ENCODE measurements at places on chromosomes 4 and X.

GRCh38 chr4:154329268-154329868, 162.2 kb downstream of the DCHS2 start:
- DNase-seq: peak; percentile 38

GRCh38 chr4:47406408-47406807, 57.1 kb downstream of the COMMD8 start:
- no peak for DNase-seq

GRCh38 chr4:38675146-38676121, 11.4 kb downstream of the KLF3 start:
- DNase-seq: peak; percentile 87

DNA sequence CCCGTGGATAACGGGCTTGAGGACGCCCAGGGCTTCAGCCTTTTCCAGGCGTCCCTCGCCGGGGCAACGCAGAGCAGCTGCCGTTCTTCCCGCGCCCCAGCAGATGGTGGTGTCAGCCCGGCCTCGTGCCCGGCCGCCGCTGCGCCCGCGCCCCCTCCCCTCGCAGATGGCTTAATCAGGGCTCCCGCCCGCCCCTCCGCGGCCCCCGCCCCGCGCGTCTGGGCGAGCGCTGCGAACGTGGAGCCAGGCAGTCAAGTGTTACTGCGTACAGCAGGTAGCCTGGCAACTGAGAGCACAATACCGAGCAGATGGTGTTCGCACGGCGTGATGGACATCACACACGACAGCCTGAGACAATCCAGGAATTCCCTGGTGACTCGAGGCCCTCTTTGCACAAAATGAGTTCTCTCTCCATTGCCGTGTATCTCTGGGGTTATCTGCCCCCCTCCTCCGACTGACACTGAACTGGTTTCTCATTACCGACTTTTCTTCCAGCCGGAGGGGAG, 69.3 kb downstream of the MGST2 start:
- peak; percentile 83 for DNase-seq

DNA sequence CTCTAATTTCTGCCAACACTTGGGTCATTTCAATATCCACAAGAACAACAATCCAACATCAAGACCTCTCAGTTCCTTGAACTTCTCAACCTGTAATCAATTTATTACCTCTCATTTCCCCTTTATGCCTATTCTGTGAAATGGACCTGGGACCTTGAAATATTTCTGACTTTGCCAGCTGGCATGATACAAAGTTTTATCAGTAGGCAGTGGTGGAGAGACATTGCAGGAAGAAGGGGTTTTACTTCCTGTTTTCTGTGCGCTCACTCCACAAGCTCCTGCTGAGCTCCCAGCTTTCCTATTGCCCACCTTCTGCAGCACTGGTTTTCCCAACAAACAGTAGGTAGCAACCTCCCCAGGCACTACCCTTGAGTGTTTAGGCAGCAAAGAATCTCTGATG, 3.5 kb upstream of the ARHGEF6 start:
- no peak for DNase-seq

GRCh38 chrX:74178536-74178935, 125.4 kb upstream of the ZCCHC13 start:
- DNase-seq: no peak

GRCh38 chr4:3009422-3009821, 46.1 kb downstream of the GRK4 start:
- DNase-seq: peak; percentile 19

GRCh38 chr4:84501721-84502267, 2.7 kb upstream of the NKX6-1 start:
- DNase-seq: no peak

- peak; percentile 60 for DNase-seq
Measured at GRCh38 chr4:39466747-39467146, 7.9 kb downstream of the LIAS start.

- DNase-seq: no peak
Measured at GRCh38 chr4:37188100-37188499, 56.4 kb upstream of the NWD2 start.

GRCh38 chr4:100574607-100575006, 56.8 kb upstream of the EMCN start:
- no peak for DNase-seq

GRCh38 chrX:716136-716535, 85.5 kb downstream of the SHOX start:
- no peak for DNase-seq

DNA sequence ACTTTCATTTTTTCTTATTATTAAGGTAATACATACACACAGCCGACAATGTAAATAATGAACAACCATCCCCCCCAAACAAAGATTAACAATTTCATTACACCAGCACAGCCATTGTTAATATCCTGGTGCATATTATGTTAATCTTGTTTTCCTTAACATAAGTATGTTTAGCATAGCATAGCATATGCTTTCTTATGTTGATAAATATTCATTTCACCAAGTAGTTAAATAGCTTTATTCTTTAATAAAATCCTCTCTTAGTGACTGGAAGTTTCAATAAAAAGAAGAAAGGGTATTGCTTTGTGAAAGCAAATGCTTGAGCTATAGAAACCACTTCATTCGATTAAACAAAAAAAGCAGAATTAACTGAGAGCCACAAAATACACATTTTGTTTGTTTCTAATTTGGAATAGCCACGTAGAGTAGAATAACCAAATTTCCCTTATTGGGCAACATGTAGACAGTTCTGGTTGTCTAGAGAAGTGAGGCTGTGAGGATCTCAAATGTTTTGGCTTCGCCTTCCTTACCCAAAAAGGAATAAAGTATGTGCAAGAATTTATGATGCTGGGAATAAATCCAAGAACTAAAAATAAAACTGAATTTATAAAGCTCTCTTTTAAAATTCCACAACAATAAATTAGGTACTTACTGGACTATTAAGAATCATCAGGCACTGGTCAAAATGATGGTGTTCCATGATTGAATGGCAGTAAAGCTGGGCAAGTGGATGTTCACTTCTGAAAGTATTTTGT, 118.0 kb downstream of the PDE5A start:
- no peak for DNase-seq

DNA sequence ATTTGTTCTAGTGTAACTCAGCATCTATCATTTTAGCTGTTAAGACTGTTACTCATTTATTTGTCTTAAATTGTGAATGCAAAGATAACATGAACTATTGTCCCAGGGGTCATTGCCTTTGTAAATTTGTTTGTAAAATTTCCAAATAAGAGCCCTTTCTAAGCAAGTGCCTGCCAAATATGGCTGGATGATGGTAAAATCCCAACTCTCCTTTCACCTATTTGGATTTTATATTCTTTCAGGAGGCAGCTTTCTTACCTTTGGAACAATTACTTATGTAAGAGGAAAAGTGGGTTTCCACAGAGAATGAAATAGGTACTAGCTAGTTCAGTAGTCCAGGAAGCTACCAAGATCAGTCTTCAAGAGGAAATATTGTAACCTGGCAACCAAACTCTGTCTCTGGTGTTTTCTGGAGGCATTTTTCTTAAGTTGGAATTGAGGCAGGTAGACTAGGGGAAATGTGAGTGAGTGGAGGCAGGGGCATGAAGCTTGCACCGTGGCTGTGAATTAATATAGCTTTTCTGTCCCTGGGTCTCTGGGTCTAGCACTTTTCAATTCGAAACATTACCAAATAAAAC, 363.0 kb upstream of the ZCCHC13 start:
- no peak for DNase-seq

GRCh38 chrX:150255441-150256296, 107.4 kb upstream of the MAMLD1 start:
- no peak for DNase-seq

GRCh38 chr4:55311792-55312488, 34.1 kb upstream of the SRD5A3 start:
- DNase-seq: no peak

- peak; percentile 89 for DNase-seq
Measured at GRCh38 chrX:3518870-3519269, 172.4 kb upstream of the MXRA5 start.

GRCh38 chr4:167028976-167029375, 205.3 kb downstream of the SPOCK3 start:
- no peak for DNase-seq

DNA sequence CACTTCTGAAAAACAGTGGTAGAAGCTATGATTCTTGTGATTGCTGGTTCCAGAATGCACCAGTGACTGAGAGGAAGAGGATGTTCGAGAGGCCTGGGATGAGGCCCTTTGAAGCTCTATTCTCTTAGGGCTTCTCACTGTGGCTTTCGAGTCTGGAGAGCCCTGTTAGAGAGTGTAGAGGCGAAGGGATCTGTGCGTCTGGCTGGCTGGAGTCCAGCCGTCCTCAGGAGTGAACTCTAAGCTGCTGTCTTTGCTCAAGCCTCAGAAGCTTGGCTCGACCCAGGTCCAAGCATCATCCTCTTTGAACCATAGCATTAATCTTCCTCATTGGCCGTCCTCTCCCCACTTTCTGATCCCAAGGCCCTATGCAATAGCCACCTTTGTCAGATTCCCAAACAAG, 51.6 kb downstream of the ELF4 start:
- DNase-seq: no peak

- peak; percentile 16 for DNase-seq
Measured at GRCh38 chr4:139509727-139510410, 46.1 kb downstream of the SETD7 start.

GRCh38 chrX:115632455-115632854, 71.5 kb downstream of the PLS3 start:
- DNase-seq: peak; percentile 24

DNA sequence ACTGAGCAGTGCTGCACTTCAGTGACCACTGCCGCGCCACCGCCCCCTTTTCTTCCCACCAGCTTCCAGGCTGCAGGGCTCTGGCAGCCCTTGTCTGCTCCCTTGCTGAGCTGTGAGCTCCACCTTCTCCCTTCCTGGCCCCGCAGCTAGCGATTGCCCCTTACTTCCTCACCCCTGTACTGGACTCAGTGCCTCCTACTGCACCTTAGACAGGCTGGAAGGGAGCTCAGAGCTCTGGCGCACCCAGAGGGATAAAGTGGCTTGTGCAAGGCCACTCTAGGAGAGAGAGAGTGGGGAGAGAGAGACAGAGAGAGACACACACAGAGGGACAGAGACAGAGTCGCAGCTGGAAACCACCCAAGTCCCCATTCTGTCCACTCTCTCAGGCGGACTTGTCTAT, 6.0 kb downstream of the RASL11B start:
- no peak for DNase-seq

- DNase-seq: peak; percentile 21
Measured at GRCh38 chr4:73067971-73068394, 1.5 kb downstream of the COX18 start.

DNA sequence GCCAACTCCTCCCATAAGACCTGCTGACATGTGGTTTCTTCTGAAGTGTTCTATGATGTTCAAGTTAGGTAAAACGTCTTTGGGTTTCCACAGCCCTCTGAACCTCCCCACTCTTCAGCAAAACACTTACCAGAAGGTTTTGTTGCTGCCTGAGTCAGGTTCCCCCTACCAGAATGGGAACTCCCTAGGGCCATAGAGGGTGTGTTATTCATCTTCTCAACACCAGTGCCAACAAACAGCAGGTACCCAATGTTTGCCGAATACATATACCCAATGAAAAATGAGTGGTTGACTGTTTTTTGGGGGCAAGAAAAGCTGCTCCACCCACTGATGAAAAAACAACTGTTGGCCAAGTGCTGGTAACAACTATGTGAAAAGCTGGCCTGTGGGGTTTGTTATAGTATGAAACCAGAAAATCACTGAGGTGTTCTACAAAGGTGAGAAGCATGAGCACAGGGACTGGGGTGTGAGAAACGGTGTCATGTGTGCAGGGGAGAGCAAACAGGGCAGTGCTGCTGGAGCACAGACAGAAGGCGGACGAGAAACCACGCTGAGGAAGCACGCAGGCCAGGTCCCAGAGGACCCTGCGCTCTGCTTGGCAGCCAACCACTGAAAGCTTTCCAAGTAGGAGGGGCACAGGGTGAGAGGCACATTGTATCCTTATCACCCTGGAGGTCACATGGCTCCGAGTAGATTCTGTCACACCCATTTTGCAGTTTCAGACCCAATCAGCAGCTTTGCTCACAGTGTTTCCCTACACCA, 28.8 kb downstream of the ATP8A1 start:
- no peak for DNase-seq

GRCh38 chr4:148261848-148262247, 180.4 kb downstream of the NR3C2 start:
- peak; percentile 26 for DNase-seq

GRCh38 chr4:126560794-126561193, 1072.0 kb upstream of the INTU start:
- peak; percentile 22 for DNase-seq

DNA sequence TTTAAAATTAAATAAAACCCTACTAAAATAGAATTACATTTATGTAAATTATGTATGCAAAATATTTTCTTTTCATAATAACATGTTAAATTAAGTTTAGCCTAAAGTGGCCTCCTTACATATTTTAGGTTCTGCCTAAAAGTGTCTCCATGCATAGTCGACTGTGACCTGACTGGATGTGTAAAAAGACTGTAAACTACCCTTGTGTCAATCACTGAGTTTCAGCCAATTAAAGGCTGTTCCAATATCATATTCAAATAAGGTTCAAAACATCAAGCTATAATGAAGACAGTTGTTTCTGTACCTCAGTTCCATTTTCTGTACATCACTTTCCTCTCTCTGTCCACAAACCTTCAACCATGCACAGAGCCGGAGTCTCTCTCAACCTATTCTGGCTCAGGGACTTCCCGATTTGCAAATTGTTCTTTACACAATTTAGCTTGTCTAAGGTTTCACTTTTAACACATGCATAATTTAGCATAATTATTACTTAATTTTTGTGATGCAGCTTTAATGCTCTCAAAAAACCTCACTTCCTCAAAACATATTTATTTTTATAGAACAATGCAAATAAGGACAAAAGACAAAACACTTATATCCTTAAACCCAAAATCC, 60.1 kb downstream of the SH3RF1 start:
- no peak for DNase-seq

DNA sequence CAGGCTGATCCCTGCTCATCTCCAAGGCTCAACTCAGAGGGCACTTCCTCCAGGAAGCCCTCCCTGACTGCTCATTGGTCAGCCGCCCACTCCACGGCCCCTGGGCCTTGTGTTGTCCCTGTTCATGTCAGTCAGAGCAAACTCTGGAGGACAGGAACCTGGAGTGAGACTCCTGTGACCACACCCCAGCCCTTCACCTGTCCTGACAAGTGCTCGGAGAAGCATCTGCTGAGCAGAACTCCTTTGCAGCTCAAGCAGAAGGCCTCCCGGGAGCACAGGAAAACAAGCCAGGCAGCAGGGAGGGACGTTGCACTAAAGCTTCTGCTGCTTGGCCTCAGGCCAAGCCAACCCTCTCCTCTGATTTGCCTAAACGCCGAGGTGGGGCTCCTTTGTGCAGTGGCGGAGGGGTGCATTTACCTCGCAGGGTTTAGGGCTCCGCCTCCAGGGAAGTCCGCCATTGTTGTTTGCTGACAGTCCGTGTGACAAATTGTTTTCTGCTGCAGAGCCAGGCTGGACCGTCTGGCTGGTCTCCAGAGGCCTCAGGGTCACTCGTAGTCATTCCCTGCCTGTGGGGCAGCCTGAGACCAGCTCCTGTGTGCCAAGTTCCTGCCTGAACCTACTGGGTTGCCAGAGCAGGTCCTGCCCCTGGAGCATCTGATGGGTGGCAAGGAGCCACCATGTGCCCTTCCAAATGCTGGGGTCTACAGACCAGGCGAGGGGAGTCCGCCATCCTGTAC, 61.8 kb downstream of the C4orf50 start:
- no peak for DNase-seq

Data from iris pigment epithelial cell (primary cell).